ENCODE measurements at places on chromosomes 1 and 21.
A peak's percentile ranks its signal among the peaks of the same experiment; 100 is the strongest.

DNA sequence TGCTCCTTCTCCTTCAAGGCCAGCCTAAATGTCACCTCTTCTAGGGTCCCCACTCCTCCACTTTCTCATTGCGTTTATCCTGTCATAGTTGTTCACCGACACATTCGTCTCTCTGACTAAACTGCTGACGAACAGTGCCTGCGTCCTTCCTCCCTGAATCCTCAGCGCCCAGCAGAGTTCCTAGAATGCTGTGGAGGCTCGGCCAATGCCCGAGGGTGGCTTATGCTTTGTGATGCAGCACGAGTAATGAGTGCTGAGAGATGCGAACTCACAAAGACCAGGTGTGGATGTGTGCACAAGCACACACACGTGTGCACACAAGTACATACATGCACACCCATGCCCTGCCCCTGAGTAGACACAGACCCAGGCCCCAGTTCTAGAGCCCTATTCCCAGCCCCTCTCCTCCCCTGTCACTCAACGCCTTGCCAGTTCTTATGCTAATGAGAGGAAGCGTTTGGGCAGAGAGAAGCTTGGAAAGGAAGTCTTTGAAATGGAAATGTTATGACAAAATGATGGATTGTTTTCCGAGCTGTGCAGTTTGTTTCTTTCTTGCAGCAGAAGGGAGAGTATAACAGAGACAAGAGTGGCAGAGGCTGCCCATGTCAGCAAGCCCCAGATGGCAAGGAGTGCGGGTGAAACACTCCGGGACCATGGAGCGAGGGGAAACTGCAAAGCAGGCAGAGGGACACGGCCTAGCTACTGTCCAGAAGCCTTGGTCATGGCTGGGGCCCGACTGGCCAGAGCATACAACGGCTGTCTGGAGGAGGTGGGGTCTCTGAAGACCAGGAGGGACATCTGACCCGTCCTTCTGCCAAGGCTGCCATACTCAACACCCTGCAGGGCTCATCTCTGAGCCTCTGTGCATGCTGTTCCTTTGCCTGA, 24.2 kb downstream of the KCNA10 start:
- no peak for DNase-seq

DNA sequence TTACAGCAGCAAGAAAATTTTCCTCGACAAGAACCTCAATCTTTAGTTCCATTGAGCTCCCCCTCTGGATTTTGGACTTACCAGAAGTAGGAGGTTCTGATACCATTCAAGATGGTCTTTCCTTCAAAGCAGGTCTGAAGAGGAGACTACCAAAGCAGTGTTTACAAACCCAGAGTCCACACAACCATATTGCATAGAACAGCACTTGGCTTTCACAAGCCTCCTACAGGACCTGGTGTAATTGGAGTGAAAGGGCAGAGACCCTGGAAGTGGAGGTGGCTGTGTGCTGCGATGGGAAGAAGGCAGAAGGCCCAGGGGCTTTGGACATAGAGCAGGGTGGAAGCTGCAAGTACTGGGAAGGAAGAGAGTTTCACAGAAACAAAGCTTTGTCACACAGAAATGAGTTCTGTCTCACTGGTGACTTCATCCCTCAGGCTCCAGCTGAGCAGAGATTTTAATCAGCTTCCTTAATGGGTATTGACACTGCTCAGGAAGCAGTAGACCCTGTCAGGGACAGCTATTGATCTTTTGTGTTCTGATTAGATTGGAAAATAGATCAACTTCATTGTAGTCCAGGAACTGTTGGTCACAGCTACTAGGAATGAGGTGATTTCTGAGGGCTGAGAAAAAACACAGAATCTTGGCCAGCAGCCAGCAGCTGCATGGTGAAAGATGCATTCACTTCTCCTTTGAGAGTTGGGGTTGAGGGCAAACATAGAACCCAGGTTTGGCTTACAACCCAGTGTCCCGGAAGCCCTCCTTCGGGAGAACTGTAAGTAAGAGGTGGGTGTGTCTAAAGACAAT, 124.0 kb downstream of the SYT2 start:
- no peak for DNase-seq

DNA sequence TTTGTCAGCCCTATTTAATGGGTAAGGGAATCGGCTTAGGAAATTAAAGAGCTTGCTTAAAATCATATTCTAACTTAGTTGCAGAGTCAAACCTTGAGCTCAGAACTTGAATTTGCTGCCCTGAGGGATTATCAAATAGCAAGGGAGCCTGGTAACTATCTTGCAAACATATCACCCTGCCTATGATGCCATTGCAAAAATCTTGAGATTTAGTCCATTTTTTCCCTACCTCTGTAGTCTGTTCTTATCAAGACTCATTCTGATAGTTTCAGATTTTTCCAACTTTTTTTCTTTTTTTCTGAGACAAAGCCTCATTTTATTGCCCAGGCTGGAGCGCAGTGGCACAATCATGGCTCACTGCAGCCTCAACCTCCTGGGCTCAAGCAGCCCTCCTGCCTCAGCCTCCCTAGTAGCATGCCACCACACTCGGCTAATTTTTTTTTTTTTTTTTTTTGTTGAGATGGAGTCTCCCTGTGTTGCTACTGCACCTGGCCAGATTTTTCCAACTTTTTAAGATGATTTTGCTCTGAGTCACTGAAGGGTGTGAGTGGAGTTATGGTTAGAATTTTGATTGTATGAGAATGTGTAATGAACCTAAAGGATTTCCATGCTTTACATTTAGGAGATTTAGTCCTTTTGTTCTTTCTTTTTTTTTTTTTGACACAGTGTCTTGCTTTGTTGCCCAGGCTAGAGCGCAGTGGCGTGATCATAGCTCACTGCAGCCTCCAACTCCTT, 12.2 kb downstream of the SARS1 start:
- no peak for DNase-seq

- DNase-seq = no peak
Measured at GRCh38 chr1:237041795-237042525, at the start of gene RYR2. RYR2 (plus strand) TSS chr1:237042184; CDS start chr1:237042522, 338 bp downstream.

- peak; percentile 61 for DNase-seq
Measured at GRCh38 chr1:39409055-39409816, 82.2 kb upstream of the BMP8A start.

- DNase-seq = no peak
Measured at GRCh38 chr1:88647249-88647645, 36.8 kb upstream of the PKN2 start.

DNA sequence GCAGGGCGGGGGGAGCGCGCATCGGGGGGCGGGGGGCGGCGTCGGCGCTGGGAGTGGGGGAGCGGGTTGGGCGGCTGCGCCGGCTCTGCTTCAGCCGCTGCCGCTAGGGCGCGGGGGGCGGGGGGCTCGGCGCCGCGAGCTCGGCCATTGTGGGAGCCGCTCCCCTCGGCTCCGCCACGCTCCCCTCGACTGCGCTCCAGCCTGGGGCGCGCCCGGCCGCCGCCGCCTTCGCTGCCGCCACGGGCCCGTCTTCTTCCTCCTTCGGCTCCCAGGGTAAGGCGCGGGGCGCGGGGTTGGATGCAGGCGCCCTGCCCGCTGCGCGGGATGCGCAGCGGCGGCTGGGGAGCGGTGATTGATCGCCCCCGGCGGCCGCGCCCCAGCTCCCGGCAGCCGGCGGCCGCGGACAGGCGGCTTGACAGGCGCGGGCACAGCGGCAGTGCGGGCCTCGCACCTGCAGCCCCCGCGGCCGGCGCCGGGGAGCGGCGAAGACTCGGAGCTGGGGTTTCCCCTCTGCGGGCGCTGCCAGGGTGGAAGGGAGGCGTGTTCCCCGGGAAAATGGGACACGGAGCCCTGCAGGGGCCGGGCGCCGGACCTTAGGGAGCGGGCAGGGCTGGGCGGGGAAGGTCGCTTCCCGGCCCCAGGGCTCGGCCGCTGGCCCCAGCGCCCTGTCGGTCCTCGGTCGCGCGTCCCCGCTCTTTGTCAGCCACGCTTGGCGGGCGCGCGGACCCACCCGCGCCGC, 55.3 kb downstream of the NDUFS5 start:
- DNase-seq = no peak

- peak; percentile 78 for DNase-seq
Measured at GRCh38 chr21:39349211-39350093, 564 bp upstream of the HMGN1 start.

DNA sequence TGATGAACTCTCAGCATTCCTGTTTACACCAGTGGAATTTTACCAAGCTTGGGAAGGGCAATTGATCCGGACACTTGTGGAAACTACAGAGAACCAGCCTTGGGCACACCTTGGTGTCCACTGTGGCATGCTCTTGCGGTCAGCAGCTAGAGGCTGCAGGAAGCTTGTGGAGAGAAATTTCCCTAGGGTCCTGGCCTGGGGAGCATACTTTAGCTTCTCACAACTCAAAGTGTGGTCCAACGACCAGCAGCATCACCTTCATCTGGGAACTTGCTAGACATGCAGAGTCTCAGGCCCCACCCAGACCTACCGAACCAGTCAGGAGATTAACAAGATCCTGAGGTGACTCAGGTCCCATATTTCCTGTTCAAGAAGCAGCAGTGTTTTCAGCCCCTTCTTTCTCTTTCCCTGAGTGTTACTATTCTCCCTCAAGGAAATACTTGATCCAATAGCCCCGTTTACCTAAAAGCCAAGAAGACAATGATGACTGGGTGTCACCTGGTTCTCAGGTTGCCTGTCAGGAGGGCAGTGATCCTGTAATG, 55.7 kb upstream of the KCNE2 start:
- no peak for DNase-seq

- DNase-seq = no peak
Measured at GRCh38 chr1:150804671-150805070, 3.4 kb downstream of the CTSK start.

GRCh38 chr1:26704629-26705028, 8.8 kb downstream of the ARID1A start:
- no peak for DNase-seq

DNA sequence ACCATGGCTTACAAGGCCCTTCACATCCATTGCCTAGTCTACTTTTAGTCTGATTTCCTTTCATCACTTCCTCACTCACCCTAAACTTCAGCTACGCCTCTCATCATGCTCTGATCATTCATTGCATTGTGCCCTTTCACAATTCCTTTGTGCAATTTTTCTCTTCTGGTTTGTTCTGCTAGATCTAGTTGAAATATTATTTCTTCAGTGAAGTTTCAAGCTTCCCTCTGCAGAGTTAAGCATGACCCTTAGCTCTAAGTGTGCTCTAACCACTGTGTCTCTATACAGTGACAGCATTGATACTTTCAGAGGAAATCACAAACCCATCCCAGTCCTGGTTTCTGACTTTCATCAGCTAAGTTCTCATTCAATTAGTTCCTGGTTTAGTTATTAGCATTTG, 166.1 kb downstream of the PLA2G4A start:
- DNase-seq = no peak

- no peak for DNase-seq
Measured at GRCh38 chr1:192691041-192691440, 55.1 kb downstream of the RGS13 start.

DNA sequence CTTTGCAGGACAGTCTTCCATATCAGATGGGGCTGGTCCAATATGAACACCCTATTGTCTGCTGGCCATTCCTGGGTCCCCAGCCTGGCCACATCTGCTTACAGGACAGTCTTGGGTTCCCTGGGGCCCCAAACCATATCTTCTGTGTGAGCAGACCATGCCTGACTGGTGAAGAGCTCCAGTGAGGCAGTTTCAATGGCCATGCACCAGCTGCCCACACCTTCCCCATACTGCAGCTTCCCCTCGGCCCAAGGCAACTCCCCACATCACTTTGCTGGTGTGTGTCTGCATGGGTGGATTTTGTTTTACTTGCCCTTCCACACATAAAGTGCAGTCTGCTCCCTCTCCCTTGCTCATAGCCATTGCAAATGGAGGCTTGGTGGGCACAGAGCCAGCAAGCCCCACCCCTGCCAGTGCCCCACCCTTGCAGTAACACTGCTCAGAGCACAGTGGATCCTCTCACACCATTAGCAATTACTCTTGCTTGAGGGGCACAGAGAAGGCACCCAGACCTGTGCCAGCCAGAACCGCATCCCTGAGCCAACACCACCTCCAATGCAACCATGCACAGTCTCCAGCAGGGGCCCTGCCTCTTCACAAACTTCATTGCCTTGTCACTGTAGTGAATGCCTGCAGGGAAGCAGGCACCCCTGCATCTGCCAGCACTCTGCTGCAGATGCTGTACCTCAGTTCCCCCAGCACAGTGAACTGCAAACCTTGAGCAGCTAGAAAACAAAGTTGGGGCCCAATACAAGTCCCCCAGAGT, 474.5 kb upstream of the BEND5 start:
- no peak for DNase-seq

DNA sequence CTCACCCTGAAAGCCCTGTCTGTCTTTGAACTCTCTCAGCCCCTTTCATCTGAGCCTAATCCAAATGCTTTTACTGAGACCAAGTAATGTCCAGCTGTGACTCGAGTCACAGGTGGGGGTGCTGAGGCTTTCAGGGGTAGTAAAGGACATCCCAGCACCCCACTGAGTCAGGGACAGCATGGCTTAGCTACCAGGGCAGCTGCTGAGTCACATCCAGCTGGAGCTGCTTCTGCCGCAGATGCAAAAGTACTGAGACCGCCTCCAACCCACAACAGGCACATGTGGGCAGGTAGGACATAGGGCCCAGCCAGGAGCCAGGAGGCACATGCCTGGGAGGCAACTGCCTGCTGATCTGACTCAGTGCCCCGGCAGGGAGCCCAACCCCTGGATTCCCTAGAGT, 6.7 kb upstream of the VSIG8 start:
- no peak for DNase-seq

- DNase-seq = no peak
Measured at GRCh38 chr1:217040711-217041455, 317.7 kb upstream of the ESRRG start.

DNA sequence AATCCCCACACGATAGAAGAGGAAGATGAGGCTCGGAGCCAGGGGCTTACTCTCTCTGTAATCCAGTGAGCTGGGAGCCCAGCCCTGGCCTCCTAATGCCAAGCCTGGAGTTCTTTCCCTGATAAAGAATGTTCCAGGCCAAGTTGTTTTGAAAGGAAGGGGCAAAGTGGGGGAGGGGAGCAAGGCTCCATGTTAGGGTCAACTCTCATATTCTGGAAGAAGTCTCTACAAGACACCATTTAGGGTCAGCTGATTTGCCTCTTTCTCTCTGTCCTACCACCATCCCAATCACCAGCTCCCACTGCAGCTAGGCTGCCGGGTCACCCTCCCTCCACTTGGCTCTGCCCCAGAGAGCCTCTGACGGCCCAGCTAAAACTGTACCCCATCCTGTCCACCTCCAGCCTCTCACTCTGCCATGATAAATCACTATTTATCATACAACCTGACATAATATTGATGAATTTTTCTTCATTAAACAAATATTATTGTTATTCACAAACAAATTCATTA, 95.0 kb downstream of the GLIS1 start:
- DNase-seq = no peak

DNA sequence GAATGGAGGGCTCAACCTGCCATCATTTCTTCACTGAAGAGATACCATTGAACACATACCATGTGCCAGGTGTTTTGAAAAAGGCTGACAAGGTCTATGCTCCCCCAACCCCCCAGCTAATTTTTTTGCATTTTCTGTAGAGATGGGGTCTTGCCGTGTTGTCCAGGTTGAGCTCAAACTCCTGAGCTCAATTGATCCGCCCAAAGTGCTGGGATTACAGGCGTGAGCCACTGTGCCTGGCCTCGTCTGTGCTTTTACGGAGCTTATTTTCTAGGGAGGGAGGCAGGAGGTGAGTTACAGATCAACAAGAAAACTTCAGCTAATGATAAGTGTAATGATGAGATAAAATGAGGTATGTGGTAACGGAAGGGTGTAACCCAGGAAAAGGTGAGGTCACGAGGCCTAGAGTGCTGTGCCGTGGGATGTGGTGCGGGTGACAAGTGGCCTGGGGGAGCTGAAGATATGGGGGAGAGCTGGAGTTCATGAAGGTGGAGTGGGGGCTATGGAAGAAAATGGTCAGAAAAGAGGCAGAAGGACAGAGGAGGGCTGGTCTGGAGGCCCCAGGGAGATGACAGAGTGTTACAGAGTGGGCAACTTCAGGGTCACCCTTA, 28.2 kb downstream of the FAAH start:
- no peak for DNase-seq
